ENCODE measurements at places on chromosomes 1 and 21.

GRCh38 chr1:1067860-1068516 is 6.1 kb downstream of the RNF223 start:
- no peaks in the 10 kb centered on the region for H3K36me3 ChIP-seq
- H3K4me3 ChIP-seq, result peak overlapping the region; percentile 65
- peaks cover 26% of the 10 kb centered on the region for H3K4me1 ChIP-seq

GRCh38 chr1:39590546-39590945 is 14.0 kb upstream of the PABPC4 start:
- DNase-seq, result no peak
- H3K36me3 ChIP-seq, result no peaks in the 10 kb centered on the region
- H3K27me3 ChIP-seq, result no peaks in the 10 kb centered on the region
- no peak overlapping the region for H3K4me3 ChIP-seq
- H3K4me1 ChIP-seq, result no peaks in the 10 kb centered on the region

DNA sequence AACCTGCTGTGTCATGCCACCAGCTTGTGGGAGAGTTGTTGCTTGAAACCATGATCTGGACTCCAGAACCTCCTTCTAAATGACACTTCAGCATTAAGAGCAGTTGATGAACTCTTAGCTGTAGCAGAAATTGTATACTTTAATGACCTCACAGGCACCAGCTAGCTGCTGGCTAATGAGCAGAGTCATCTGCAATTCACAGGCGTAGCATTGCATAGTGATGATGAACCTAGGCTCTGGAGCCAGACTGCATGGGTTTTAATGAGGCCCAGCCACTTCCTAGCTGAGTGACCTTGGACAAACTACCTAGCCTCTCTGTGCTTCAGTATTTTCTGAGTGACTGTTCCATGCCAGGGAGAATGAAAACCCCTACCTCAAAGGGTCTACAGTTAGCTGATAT is 407.1 kb downstream of the LMO4 start:
- H3K27me3 ChIP-seq, result no peaks in the 10 kb centered on the region
- no peaks in the 10 kb centered on the region for H3K4me1 ChIP-seq
- DNase-seq, result no peak
- no peak overlapping the region for H3K4me3 ChIP-seq
- no peak overlapping the region for H3K27ac ChIP-seq

DNA sequence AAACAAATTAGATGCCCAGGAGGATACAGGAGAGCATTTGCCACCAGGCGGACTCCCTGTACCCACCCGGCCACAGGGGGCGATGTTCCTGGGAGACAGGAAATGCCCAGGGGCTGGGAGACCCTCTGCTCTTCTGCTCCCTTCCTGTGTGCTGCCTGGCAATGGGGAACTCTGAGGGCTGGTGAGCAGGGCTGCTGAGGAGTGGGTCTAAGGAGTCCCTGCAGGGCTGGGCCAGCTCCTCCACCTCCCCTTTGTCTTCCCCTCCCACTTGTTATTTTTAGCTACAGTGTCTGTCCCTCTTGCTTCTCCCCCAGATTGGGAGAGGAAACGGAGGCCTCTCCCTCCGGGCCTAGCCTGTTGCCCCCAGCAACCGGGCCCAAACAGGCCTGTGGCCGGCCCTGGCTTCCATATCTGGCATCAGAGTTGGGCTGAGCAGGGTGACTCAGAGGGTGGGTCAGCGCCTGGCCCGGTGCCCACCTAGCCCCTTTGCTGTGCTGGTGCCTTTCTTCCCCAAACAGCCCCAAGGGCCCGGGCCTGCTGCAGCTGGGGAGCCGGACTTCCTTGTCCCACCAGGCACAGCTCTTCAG is 11.6 kb downstream of the LMNA start:
- peaks cover 95% of the 10 kb centered on the region for H3K4me1 ChIP-seq
- H3K27ac ChIP-seq, result peak overlapping the region; percentile 93
- peak; percentile 97 for DNase-seq
- peaks cover 8% of the 10 kb centered on the region for H3K36me3 ChIP-seq
- peak overlapping the region; percentile 46 for H3K4me3 ChIP-seq
